ENCODE measurements at places on chromosomes 3 and 15.

GRCh38 chr3:134332344-134332743 lies 41.9 kb downstream of the AMOTL2 start:
- no peak for DNase-seq

GRCh38 chr3:12662593-12663400 lies 1.1 kb downstream of the RAF1 start:
- DNase-seq = no peak

GRCh38 chr15:100245855-100246254 lies 95.9 kb downstream of the ADAMTS17 start:
- no peak for DNase-seq

- peak; percentile 66 for DNase-seq
These were observed 179.9 kb downstream of the PLOD2 start for GRCh38 chr3:145981056-145981455.

GRCh38 chr15:50881121-50882048 lies 27.1 kb upstream of the AP4E1 start:
- peak; percentile 52 for DNase-seq

GRCh38 chr3:124845406-124845805 lies 41.8 kb downstream of the ITGB5 start:
- peak; percentile 90 for DNase-seq

- peak; percentile 32 for DNase-seq
These were observed 225.7 kb downstream of the MEX3B start for GRCh38 chr15:81819924-81820635.

- DNase-seq = no peak
These were observed 381.4 kb downstream of the TBC1D5 start for GRCh38 chr3:17360991-17361390.

DNA sequence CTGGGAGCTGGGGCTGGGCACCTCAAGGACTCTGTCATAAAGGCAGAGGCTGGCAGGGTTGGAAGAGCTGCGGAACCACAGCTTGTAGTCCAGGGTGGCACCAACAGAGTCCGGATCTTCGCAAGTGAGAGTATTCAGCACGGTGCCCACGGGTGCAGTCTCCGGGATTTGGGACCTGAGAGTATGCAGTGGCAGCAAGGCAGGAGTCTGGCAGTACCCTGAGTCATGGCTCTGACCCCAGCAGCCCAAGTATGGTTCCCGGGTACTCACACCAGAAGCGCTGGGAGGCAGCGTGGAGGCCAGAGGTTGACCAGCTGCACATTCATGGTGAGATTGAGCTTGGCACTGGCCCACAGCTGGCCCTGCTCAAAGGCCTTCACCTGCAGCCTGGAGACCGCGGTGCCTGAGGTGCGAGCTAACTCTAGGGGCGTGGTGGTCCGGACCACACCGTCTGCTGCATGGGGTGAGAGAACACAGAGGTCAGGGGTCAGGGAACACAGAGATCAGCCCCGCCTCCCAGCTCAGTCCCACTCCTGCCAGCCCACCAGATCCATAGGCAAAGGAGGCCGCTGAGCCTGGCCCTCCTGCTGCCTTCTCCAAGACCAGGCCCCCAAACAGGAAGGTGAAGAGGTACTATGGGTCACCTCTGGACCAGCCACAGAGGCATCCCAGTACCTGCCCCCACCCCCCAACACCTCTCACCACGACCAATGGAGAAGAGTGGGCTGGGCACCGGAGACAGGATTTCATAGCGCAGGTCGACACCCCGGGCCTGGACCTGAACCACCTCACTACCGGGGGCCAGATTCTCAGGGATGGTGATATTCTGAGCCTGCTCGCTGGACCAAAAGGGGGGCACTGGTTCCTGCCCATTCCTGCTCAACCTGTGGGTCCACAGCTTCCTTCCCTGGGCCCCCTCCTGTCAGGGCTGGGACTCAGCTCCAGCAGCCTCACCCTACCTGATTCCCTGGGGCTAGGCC lies 4.5 kb downstream of the CDHR4 start:
- no peak for DNase-seq

- DNase-seq = no peak
These were observed 834.5 kb downstream of the ZPLD1 start for GRCh38 chr3:103269287-103269686.

DNA sequence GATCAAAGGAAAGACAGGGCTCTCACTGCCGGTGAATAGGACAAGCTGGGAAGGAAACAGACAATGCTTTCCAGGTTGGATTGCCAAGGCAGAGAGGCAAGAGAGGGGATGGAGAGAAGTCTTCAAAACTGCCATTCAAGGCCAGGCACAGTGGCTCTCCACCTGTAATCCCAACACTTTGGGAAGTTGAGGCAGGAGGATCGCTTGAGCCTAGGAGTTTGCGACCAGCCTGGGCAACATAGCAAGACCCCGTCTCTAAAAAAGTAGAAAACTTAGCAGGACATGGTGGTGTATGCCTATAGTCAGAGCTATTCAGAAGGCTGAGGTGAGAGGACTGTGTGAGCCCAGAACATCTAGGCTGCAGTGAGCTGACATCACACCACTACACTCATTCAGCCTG lies 43.5 kb upstream of the IDH2 start:
- DNase-seq = no peak

GRCh38 chr3:168091941-168092340 lies 3.8 kb downstream of the GOLIM4 start:
- DNase-seq = no peak

DNA sequence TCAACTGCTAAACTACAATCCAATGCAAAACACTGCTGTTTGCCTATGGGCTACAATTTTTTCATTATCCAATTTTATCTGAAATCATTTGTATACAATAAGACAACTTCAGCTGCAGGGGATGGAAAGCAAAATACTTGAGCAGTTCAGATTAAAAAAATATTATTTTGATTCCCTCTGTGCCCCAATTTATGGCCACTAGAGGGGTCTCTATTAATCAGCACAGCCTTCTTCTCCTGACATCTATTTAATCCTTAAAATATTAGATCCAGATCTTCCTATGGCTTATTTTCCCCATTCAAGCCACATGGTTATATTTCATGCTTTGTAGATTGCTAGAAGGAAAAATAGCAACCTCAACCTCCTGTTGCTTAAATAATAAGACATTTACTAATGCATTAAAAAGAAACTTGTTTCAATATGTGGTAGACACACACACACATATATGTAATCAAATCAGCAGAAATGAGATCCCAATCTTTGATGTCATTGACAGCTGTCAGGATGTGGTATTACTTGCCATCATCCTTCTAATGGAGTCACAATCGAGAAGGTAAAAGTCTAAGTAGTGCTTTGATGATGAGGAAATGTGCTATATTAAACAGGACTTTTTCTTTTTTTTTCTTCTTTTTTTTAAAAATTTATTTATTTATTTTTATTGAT lies 104.2 kb downstream of the P2RY1 start:
- no peak for DNase-seq

DNA sequence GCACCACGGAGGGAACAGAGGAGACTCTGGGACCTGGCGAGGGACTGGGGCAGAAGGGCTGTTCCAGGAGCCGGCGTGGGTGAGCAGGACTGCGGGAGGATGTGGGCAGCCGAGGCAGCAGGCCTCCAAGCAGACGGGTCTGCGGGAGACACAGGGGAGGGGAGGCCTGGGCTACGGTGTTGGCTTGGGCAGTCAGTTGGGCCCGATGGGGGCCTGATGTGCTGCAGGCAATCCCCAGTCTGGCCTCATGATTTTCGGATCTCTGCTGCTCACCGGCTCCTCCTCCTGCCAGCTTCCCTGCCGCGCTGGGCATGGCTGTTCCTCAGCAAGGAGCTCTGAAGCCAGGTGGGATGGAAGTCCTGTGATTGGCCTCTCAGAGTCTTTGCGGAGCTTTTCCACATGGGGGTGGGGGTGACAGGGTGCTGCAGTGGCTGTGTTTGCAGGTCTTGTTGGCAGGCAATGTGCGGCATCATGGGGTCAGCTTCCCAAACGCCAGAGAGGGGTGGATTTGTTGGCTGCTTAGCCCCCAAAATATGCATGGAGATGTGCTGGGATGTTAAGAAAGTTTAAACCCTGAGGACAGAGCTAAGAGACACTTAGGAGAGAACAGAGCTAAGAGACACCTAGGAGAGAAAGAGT lies 19.3 kb downstream of the MINAR1 start:
- no peak for DNase-seq

DNA sequence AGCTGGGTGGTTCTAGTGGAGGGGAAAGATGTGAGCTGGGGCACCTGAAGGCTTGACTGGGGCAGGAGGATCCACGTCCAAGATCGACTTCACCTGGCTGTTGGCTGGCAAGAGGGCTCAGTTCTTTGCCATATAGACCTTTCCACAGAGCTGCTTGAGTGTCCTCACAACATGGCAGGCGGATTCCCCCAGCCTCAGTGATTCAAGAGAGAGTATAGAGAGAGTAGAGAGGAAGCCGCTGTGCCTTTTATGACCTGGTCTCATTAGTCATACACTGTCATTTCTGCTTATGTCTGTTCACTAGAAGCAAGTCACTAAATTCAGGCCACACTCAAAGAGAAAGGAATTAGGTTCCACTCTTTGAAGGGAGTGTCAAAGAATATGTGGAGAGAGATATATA lies 101.6 kb downstream of the APBA2 start:
- no peak for DNase-seq

- peak; percentile 70 for DNase-seq
These were observed 6.4 kb upstream of the ANKDD1A start for GRCh38 chr15:64905119-64905831.

DNA sequence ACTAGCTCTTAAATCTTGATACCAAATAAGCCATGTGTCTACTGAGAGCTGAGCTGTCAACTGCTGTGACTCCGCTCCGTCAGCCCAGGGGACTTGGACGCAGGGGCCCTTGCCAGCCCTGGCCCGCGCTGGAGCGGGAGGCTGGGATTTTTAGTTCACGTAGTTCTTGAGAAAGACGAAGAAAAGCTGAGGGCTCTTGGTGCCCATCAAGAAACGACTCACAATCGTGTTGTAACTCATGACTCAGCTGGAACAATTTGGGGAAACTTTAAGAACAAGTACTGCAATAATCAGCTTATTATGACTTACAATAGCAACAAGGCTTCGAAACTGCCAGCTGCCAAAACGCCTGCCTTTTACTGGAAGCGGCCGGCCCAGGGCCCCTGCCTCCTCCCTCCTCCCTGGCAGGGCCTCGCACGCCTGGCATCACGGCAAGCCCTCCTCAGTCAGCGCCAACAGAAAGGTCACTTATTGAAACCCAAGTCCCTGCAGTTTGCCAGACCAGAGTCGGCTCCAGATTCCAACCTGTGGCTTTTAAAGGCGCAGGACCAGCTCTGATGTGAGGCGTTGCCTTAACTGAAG lies 60.3 kb downstream of the RGMA start:
- peak; percentile 75 for DNase-seq

DNA sequence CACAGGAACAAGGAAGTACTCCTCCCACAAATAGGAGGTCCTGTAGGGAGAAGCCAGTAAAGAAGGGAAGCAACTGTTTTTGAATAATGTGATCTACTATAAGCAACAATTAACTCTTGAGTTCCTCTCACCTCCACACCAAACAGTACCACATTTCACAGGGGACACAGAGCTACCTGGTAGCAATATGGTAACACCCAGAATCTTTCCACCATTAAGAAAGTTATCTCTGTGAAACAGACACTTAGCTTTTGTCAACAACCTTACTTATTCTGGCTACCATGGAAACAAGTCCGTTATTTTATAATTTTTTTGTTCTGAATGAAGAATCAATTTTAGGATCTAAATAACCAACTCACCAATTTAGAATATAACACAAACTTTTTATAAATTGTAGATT lies 49.5 kb downstream of the TBL1XR1 start:
- DNase-seq = no peak

DNA sequence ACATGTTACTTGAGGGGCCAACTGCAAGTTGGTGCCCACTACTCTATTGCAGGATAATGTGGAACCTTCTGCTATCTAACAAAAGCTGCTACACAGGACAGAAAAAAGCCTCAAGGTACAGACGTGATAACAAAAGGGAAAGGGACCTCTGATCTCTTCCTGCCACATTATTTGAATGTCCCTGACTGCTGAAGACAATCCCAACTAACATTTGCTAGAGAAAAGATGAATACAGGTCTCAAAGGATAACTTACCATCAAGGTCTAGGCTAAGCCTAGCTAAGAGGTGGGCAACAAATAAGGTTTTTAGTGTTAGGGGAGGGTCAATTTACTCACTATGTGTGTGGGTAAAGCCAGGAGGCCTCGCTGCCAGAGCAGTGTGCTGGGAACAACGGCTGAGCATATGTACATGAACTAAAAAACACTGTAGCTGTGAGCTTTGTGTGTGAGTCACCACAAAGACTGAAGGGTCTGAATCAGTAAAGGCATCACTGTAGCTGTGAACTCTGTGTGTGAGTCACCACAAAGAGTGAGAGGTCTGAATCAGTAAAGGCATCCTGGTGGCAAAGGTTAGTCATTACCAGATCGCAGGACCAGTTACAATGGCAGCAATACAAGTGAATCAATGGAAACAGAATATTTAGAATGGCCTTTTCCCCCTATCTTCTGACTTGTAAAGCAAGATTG lies 111.7 kb downstream of the LMLN start:
- peak; percentile 87 for DNase-seq

DNA sequence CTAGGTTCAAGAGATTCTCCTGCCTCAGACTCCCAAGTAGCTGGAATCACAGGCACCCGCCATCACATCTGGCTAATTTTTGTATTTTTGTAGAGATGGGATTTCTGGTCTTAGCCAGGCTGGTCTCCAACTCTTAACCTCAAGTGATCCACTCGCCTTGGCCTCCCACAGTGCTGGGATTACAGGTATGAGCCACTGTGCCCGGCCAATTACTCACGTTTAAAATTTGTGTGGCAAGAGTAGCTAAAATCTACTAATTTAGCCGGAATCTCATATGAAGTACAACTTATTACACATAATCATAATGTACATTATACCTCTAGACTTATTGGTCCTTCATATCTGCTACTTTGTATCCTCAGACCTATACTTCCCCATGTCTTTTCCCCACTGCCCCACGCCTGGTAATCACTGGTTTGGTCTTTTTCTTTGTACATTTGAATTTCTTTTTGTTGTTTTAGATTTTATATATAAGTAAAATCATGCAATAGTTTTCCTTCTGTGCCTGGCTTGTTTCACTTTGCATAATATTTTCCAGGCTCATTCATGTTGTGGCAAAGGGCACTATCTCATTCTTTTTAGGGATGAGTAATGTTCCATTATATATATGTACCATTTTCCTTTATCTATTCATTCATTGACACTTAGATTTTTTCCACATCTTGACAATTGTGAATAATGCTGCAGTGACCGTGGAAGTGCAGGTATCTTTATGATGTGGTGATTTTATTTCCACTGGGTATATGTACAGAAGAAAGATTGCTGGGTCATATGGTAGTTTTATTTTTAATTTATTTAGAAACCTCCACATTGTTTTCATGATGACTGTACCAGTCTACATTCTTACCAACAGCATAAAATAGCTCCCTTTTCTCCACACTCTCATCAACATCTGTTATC lies 605.0 kb upstream of the CBLB start:
- no peak for DNase-seq

Data from fibroblast of upper back skin (primary cell).